ENCODE measurements at places on chromosomes 4 and X.

DNA sequence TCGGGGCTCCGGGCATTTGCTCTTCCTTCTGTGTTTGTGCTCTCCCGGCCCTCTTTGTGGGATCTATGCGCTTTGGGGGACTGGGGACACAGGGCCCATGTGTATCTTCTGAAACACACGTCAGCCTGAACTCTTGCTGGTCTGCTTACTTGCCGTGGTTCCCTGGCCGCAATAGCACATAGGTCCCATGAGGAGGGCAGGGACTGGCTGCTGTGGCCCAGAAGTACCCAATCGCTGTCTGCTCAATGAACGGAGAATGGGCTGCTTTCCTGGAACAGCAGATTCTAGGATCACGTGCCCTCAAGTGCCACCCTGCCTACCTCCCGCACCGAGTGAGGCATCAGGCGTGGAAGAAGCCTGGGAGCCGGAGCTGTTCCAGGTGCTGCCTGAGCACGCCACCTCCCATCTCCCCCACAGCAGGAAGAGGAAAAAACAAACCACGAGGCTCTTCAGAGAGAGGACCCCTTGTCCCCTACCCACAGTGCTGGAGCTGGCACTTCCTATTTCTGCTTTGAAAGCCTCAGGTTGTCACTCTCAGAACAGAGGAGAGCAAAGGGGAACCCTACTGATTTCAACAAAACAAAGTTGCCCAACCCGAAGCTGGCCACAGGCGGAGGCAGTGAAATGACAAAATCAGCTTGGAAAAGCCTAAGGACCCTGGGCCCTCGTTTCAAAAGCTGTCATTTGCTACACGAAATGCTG, 3.8 kb downstream of the G6PD start:
- peak overlapping the region; percentile 78 for H3K4me3 ChIP-seq
- H3K36me3 ChIP-seq: peaks cover 13% of the 10 kb centered on the region
- no peaks in the 10 kb centered on the region for H3K27me3 ChIP-seq
- H3K27ac ChIP-seq: peak overlapping the region; percentile 82
- no peak for DNase-seq
- peaks cover 15% of the 10 kb centered on the region for H3K4me1 ChIP-seq

- no peaks in the 10 kb centered on the region for H3K27me3 ChIP-seq
- no peak overlapping the region for H3K4me3 ChIP-seq
- H3K27ac ChIP-seq: no peak overlapping the region
- H3K36me3 ChIP-seq: no peaks in the 10 kb centered on the region
Measured at GRCh38 chrX:22533898-22534297, 261.2 kb downstream of the CBLL2 start.

DNA sequence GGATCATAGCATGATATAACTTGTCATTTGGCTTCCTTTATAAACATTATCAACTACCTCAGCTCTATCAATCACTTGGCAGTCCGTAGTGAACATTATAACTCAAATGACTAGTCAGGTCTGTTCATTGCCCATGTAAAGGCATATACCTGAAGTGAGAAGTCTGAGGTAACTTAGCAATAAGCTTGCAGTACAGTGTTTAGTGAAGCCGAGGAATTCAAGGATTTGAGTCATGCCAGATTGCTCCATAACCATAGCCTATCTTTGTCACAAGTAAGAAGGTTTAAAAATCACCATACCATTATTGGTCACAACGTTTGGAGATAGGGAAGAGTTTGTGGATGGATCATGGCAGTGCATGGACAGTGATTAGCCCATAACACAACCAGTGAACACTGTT, 41.6 kb downstream of the AR start:
- DNase-seq: no peak
- no peaks in the 10 kb centered on the region for H3K27me3 ChIP-seq
- no peak overlapping the region for H3K4me3 ChIP-seq
- no peaks in the 10 kb centered on the region for H3K36me3 ChIP-seq

- H3K27me3 ChIP-seq: peaks cover 42% of the 10 kb centered on the region
- no peak for DNase-seq
- H3K4me1 ChIP-seq: peaks cover 23% of the 10 kb centered on the region
- peak overlapping the region; percentile 82 for H3K4me3 ChIP-seq
Measured at GRCh38 chrX:53319614-53320542, 38.5 kb upstream of the IQSEC2 start.
